ENCODE measurements at places on chromosomes 1 and 21. TPM values are rescaled to one million over a fixed set of nuclear protein-coding genes. Genes with fewer than 3 reads are reported as not detected.

Gene AGT
- not detected for total RNA-seq

GRCh38 chr1:81327743-81328142 lies 473.0 kb upstream of the ADGRL2 start:
- no peak overlapping the region for H3K27ac ChIP-seq
- no peak for DNase-seq
- no peaks in the 10 kb centered on the region for H3K36me3 ChIP-seq
- H3K27me3 ChIP-seq: no peaks in the 10 kb centered on the region
- no peak overlapping the region for H3K4me3 ChIP-seq

- H3K27me3 ChIP-seq: peaks cover 17% of the 10 kb centered on the region
- DNase-seq: no peak
- H3K36me3 ChIP-seq: peaks cover 27% of the 10 kb centered on the region
- no peak overlapping the region for H3K4me3 ChIP-seq
- peaks cover 54% of the 10 kb centered on the region for H3K4me1 ChIP-seq
Observed at GRCh38 chr1:206694171-206695124, 9.7 kb downstream of the MAPKAPK2 start.

DNA sequence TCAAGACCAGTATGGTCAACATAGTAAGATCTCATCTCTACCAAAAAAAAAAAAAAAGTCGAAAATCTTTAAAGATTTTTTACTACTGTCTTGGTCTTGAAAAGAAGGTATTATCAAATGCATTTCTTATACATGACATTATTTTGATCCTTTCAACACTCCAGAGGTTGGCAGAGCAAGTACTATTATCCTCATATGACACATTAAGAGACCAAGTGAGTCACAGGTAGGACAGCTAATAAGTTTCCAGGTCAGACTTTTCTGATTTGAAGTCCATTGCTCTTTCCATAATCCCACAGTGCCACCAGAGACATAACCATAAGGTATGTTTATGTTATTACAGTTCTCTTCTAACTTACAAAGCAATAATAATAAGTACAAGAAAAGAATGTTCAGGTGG lies 15.2 kb downstream of the DBT start:
- peaks cover 28% of the 10 kb centered on the region for H3K36me3 ChIP-seq
- no peaks in the 10 kb centered on the region for H3K27me3 ChIP-seq
- H3K4me1 ChIP-seq: peaks cover 6% of the 10 kb centered on the region
- H3K4me3 ChIP-seq: no peak overlapping the region
- H3K27ac ChIP-seq: no peak overlapping the region

GRCh38 chr1:55684131-55684650 lies 469.0 kb upstream of the USP24 start:
- no peaks in the 10 kb centered on the region for H3K36me3 ChIP-seq
- no peak overlapping the region for H3K27ac ChIP-seq
- H3K27me3 ChIP-seq: no peaks in the 10 kb centered on the region
- no peak overlapping the region for H3K4me3 ChIP-seq

DNA sequence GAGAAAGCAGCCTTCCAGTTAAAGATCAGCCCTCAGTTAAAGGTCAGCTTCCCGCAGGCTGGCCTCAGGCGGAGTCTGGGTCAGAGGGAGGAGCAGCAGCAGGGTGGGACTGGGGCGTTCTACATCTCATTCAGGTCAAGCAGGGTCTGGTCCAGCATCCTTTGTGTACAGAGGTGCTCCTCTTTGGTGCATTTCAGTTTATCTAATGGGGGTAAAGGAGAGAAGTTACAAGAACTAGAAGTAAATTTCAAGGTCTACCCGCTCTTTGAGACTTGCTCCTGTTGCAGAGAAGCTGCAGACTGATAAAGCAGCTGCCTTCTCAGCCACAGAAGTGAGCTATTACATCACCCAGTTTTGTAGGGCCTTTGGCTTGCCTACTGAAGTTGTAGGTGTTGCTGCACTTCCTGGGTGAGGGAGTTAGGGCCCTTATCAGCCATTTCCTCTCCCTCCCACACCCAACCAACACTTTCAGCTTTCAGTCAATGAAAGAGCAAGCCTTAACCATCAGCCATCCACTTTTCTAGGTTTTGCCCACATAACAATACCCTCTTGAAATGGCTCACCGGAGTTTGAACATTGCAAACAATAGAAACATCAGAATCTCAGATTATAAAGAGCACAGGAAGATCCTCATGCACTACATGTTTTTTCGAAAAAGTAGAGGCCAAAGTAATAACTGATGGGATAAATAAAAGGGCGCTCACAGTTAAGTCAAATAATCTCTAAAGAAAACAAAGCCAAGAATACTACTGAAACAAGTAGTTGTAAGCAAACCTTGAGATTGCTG lies 2.8 kb upstream of the NUP210L start:
- peak overlapping the region; percentile 65 for H3K4me3 ChIP-seq
- no peak for DNase-seq
- no peaks in the 10 kb centered on the region for H3K27me3 ChIP-seq
- peaks cover 44% of the 10 kb centered on the region for H3K36me3 ChIP-seq
- peaks cover 49% of the 10 kb centered on the region for H3K4me1 ChIP-seq
- H3K27ac ChIP-seq: peak overlapping the region; percentile 55

DNA sequence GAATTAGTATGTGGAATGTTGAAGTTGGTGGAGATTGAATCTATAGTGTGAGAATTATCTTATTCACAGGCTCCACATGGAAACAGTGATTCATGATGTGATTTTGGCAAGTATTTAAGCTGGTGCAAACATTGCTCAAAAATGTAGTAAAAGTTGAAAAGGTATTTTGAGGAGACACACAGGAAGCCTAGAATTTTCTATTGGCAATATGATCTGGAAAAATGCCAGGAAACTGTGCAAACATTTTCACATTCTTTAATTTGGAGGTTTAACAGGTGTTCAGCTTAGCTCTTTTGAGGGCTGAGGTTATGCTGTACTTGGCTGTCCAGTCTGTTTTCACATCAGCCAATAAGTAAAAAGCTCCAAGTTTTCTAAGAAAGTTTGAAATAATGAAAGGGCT lies 327.3 kb downstream of the RWDD3 start:
- DNase-seq: no peak
- H3K36me3 ChIP-seq: peaks cover 4% of the 10 kb centered on the region
- no peak overlapping the region for H3K27ac ChIP-seq
- H3K27me3 ChIP-seq: no peaks in the 10 kb centered on the region

Gene NHLH1
- total RNA-seq: 1.2 TPM

Gene SLC9C2
- total RNA-seq: 0.51 TPM

DNA sequence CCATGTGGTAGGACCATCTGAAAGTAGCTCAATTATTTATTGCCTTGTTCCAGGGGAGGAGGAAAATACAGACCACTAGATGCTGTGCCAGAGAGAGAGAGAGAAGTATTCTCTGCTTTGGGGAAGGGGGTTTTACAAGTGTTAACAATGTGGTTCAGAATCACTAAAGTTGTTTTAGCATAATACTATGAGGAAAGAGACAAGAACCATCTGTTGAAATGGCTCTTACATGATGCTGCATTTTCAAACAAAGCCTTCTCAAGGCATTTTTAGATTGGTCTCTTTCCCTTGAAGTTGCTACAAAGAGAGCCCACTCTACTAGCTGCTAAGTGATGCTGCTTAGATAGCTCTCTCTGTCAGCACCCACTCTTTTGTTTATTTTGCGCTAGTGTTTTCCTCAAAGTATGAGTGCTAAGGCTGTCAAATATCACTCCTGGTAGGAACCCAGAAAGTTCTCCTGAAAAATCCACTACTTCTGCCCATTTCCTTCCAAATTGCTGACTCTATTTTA lies 255.1 kb downstream of the NFIA start:
- H3K4me3 ChIP-seq: no peak overlapping the region
- peak overlapping the region; percentile 94 for H3K27ac ChIP-seq
- H3K4me1 ChIP-seq: peaks cover 12% of the 10 kb centered on the region
- H3K36me3 ChIP-seq: no peaks in the 10 kb centered on the region

Gene PTGER3
- total RNA-seq: 6.5 TPM

GRCh38 chr1:35565742-35566133 lies 7.4 kb upstream of the TFAP2E start:
- H3K27me3 ChIP-seq: peaks cover 7% of the 10 kb centered on the region
- H3K27ac ChIP-seq: no peak overlapping the region
- no peak overlapping the region for H3K4me3 ChIP-seq
- peaks cover 16% of the 10 kb centered on the region for H3K4me1 ChIP-seq

Gene GMEB1
- total RNA-seq: 22.7 TPM

Gene SH2D1B
- not detected for total RNA-seq

DNA sequence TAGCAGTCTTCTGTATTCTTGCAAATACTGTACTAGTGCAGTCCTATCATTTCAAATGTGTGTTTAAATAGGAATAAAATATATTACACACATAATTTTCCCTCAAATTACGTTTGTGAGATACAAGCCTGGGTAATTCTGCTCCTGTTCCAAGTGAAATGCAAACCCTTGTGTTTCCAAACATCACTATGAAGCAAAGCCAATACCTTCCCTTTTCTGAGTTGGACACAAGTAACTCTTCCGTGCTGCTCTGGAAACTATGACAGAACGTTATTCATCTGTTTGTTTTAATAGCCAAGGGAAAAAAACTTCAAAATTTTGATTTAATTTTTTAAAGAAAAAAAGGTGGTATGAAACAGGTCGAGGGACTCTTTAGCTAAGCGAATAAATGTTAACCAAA lies 73.7 kb upstream of the UBE2U start:
- no peak overlapping the region for H3K27ac ChIP-seq
- no peaks in the 10 kb centered on the region for H3K36me3 ChIP-seq
- no peak for DNase-seq
- peaks cover 12% of the 10 kb centered on the region for H3K4me1 ChIP-seq
- no peaks in the 10 kb centered on the region for H3K27me3 ChIP-seq

Gene UBXN10
- total RNA-seq: 0.13 TPM

DNA sequence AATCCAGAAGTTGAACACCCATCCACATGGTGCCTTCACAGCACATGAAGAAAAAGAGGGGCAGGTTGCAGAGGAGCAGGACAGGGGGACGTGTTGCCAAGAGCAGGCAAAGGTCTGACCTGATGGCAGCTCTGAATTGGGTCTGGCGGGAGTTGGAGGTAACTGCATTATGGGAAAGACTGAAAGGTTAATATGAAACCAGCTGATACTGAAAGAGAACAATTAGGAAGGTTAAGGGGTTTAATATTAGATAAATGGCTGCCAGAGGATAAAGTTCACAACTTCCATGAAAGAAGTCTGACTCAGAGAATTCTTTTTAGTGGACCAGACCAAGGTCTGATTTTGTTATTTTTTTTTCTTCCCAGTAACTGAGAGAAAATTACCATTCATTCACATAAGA lies 76.1 kb downstream of the CD58 start:
- H3K4me1 ChIP-seq: peaks cover 17% of the 10 kb centered on the region
- peaks cover 3% of the 10 kb centered on the region for H3K36me3 ChIP-seq
- no peak overlapping the region for H3K4me3 ChIP-seq

Gene DIRAS3
- 0.49 TPM for total RNA-seq

GRCh38 chr1:153742411-153743142 lies 14.7 kb downstream of the INTS3 start:
- no peak overlapping the region for H3K27ac ChIP-seq
- no peak overlapping the region for H3K4me3 ChIP-seq
- H3K27me3 ChIP-seq: no peaks in the 10 kb centered on the region
- no peak for DNase-seq

DNA sequence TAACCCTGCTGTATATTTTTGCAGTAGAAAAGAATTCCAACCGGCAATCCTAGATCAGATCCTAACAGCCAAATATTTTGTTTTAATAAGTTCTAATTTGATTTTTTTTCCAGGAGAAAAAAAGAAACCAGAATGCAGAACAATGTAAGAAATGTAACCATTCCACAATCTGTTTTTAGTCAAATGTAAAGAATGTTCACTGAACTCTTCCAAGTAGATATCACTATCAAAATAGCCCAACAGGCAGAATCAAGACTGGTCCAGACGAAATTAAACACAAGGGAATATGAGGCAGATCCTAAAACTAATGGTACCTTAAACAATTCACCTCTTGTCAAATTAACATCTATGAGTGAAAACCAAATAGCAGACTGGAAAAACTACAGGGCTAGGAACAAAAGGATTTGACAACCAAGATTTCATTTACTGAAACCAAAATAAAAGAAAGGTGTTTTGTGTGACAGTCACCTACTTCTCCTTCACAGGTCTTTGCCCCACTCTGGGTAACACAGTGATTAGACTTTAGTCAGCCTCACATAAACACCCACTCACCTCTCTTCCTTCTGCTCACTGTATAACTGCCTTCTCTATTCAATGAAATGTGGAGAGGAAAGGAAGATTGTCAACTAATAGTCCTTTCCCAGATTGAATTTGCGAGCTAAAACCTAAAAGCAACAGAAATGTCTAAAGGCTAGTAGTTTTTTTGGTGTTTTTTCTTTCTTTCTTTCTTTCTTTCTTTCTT lies 137.9 kb downstream of the FAF1 start:
- H3K4me1 ChIP-seq: no peaks in the 10 kb centered on the region
- no peak overlapping the region for H3K4me3 ChIP-seq
- no peak overlapping the region for H3K27ac ChIP-seq
- no peaks in the 10 kb centered on the region for H3K36me3 ChIP-seq
- DNase-seq: no peak
- H3K27me3 ChIP-seq: no peaks in the 10 kb centered on the region

DNA sequence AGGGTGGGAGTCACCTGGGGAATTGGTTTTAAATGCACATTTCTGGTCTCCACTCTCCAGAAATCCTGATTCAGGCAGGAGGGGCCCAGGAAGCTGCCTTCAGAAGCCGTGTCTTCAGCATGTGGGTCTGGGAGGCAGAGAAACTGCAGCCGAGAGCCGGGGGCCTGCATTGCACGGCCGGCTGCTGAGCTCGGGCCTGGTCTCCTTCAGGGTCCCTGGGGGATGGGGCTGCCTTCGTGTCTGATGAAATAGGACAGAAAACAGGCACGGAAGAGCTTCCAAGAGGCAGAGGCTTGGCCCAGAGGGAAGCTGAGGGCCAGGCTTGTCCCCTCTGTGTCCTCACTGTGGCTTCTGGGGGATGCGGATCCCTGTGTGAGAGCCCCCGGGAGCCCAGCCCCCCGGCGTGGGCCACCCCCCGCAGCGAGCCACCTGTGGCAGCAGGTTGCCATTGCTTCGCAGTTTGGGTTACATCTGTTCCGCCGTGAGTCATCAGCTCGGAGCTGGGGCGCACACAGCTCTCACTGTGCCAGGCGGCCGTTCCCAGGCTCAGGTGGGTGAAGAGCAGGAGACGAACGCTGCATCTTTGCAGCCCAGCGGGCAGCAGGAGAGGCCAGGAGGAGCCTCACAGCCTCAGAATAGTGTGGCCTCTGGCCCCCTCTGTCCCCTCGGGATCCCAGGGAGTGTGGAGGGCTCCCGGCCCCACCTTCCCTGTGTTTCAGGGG lies 72.4 kb downstream of the AJAP1 start:
- no peaks in the 10 kb centered on the region for H3K4me1 ChIP-seq
- H3K4me3 ChIP-seq: no peak overlapping the region
- H3K27me3 ChIP-seq: peaks cover 16% of the 10 kb centered on the region
- H3K36me3 ChIP-seq: no peaks in the 10 kb centered on the region

GRCh38 chr1:154141240-154141639 lies 13.6 kb downstream of the NUP210L start:
- H3K27ac ChIP-seq: no peak overlapping the region
- H3K4me1 ChIP-seq: no peaks in the 10 kb centered on the region
- H3K36me3 ChIP-seq: no peaks in the 10 kb centered on the region
- no peak for DNase-seq

DNA sequence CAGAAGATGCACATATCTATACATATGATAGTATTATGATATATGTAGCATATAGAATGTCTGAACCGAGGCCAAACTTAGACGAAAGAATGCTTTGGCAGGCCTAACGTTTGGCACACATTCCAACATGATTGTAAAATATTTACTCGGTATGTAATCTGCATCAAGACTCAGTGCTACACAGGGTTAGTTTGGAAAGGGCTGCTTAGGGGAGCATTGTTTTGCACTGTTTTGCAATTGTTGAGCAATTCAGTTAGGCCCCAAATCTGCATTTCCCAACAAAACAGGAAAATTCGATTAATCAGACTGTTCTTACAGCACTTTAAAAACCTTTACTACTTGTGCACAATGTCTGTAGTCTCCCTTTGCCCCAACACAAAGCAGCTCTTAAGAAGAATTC lies 216.0 kb upstream of the NEGR1 start:
- no peak overlapping the region for H3K4me3 ChIP-seq
- no peak overlapping the region for H3K27ac ChIP-seq
- no peaks in the 10 kb centered on the region for H3K27me3 ChIP-seq
- H3K36me3 ChIP-seq: no peaks in the 10 kb centered on the region
- H3K4me1 ChIP-seq: no peaks in the 10 kb centered on the region

Gene AMPD1
- total RNA-seq: not detected

Measured in endothelial cell (in vitro differentiated cells).